ENCODE measurements at places on chromosomes 4 and X.

- DNase-seq = no peak
These were observed 748.6 kb downstream of the STPG2 start for GRCh38 chr4:97394653-97395052.

GRCh38 chrX:118977424-118977823 is 3.0 kb downstream of the LONRF3 start:
- no peak for DNase-seq

DNA sequence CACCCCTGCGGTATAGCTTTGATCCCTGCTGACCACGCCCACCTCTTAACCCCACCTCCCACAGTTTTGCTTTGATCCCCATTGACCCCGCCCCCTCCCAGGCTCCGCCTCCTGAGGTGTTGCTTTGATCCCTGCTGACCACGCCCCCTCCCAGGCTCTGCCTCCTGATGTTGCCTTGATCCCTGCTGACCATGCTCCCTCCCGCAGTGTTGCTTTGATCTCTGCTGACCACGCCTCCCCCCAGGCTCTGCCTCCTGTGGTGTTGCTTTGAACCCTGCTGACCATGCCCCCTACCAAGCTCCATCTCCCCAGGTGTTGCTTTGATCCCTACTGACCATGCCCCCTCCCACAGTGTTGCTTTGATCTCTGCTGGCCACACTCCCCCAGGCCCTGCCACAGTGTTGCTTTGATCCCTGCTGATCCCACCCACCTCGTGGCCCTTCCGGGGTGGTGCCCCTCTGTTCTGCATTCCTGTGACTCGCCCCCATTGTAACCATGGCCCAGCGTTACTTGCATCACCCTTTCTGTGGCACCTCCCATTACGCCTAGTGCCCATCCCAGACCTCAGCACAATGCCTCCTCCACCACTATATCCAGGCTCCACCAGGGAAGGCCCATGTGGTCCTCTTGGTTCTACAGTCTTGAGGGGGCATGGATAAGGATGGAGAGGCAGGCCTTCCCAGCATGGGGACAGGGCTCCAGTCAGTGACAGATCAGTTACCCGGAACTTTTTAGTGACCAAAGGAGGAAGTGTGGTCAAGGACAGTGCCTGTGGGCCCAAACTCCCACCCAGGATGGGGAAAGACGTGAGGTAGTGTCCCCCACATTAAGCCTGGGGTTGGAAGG is 70.8 kb downstream of the ADRA2C start:
- no peak for DNase-seq

GRCh38 chr4:94332983-94333590 is 9.5 kb downstream of the HPGDS start:
- DNase-seq = no peak

Measured in substantia nigra (tissue), 51 donors.